Epithelial cell of prostate (primary cell): ENCODE measurements at places on chromosomes 7 and 10.

- DNase-seq = no peak
Measured at GRCh38 chr7:90446137-90446899, 23.1 kb upstream of the PTTG1IP2 start.

DNA sequence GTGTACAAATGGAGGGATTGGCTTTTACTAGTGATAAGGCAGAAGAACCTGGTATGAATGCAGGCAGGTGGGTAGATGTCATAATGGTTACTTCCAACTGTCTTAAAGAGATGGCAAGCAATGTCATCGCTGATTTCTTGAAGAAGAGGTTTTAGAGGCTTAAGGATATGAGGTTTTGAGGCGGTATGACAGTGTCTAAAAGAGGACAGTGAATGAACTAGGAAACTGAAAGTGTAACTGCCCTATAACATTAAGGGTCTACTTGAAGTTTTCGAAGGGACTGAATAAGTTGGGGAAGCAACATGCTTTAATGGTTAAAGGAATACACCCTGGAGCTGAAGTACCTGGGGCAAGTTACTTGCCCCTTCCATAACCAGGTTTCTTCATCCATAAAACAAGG is 70.9 kb downstream of the NDUFB2 start:
- no peak for DNase-seq

GRCh38 chr7:28782362-28782761 is 175.8 kb downstream of the TRIL start:
- no peak for DNase-seq

GRCh38 chr10:10785627-10786026 is 232.0 kb upstream of the CELF2 start:
- no peak for DNase-seq

GRCh38 chr10:106513352-106513771 is 651.1 kb downstream of the SORCS1 start:
- no peak for DNase-seq

GRCh38 chr10:44925224-44925623 is 14.1 kb downstream of the TMEM72 start:
- DNase-seq = no peak

DNA sequence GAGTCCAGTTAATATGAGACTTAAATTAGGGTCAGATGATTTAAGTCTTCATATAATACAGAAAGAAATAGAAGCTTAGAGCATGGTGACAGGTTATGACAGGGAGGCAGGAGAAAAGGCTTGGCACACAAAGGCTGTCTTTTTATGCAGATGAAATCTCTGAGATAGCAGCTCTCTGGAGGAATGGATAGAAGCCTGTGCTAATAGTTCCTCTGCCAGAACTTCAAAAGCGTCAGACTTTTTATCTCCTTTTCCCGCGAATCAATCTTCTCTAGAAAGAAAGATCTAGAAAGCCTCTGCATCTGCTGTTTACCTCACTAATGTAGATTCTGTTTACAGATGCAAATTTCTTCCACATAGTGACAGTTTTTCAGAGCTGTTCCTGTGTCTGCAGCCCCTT is 1106.2 kb downstream of the XPNPEP1 start:
- DNase-seq = no peak

DNA sequence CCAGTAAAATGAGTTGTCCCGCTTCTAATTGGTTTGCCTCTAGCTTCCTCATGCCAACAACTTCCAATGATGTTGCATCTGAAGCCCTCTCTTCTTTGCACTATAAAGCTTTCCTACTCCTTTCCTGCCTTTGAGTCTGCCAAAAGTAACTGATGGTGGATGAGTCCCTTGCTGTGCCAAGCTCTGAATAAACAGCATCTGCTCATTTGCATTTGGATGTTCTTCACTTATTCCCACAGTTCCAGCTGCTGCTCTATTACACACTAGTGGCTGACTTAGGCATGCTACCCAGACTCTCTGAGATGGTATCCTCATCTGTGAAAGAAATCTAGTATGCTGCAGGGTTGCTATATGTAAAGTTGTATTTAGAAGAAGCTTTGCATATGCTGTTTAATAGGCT is 24.9 kb downstream of the SFR1 start:
- DNase-seq = no peak

GRCh38 chr10:98328163-98328562 is 60.2 kb upstream of the LOXL4 start:
- DNase-seq = no peak

GRCh38 chr10:28127881-28128280 is 129.0 kb upstream of the ODAD2 start:
- no peak for DNase-seq

DNA sequence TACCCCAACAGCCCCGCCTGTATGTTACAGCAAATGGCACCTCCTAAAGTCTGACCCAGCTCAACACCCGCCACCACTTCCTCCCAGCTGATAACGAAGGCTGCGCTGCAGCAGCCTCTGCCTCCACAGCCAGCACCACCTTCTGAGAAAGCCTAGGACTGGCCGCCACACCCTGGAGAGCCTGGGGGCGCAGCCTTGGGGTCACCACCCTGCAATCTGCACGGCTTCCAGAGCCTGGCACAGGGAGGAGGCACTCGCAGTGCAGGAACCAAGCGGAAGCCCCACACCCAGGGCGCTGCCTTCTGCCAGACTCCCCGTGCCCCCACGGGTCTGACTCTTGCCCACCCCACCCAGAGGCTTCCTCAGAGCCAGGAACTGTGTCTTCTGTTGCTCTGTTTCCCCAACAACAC is 112.5 kb downstream of the MAD1L1 start:
- no peak for DNase-seq

DNA sequence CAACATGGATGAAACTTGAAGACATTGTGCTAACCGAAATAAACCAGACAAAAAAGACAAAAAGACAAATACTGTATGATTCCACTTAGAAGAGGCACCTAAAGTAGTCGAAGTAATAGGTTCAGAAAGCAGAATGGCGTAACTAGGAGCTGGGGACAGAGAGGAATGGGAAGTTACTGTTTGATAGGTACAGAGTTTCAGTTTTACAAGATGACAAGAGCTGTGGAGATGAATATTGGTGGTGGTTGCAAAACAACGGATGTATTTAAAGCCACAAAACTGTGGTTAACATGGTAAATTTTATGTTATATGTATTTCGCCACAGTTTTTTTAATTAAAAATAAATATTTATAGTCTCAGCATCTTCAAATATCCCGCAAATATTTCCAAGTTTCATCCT is 64.1 kb upstream of the DIP2C start:
- no peak for DNase-seq

DNA sequence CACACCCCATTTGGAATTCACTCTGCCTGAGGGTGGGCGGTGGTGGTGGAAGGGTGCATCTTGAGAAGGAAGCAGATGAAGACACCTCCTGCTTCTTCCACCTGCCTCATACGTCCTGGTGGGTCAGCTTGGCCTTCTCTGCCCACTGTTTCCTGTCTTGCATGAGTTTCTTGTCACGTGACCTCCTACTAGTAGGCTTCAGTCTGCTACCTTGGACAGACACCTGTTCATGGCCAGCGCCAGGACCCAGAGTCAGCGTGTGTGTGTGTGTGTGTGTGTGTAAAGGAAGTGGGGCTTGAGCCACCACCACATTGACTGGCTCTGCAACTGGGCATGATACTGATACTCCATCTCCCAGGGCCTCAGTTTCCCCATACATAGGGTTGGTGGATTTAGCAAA is 17.1 kb upstream of the VPS37D start:
- no peak for DNase-seq

- no peak for DNase-seq
Measured at GRCh38 chr7:82273886-82274285, 169.7 kb downstream of the CACNA2D1 start.

- no peak for DNase-seq
Measured at GRCh38 chr10:17850501-17850900, 41.4 kb downstream of the MRC1 start.

GRCh38 chr10:71645185-71645584 is 74.4 kb downstream of the C10orf105 start:
- DNase-seq = no peak

DNA sequence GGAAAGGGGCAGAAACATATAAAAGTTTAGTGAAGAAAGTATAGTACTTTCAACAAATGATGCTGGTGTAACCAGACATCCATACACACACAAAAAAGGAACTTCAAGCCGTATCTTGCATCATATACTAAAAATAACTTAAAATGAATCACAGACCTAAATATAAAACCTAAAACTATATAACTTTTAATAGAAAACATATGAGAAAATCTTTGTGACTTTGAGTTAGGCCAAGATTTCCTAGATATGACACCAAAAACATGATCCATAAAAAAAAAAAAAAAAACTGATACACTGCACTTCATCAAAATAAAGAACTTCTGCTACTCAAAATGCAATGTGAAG is 40.9 kb downstream of the NUDCD3 start:
- DNase-seq = no peak

GRCh38 chr7:12942609-12943008 is 255.2 kb downstream of the ARL4A start:
- DNase-seq = no peak

- DNase-seq = no peak
Measured at GRCh38 chr7:159105832-159106811, 38.5 kb downstream of the VIPR2 start.

- DNase-seq = no peak
Measured at GRCh38 chr10:42938351-42938750, 138.5 kb upstream of the RET start.

- peak; percentile 58 for DNase-seq
Measured at GRCh38 chr10:93376372-93377293, 105.5 kb downstream of the MYOF start.

GRCh38 chr7:154767142-154767541 is 235.8 kb downstream of the PAXIP1 start:
- DNase-seq = no peak

DNA sequence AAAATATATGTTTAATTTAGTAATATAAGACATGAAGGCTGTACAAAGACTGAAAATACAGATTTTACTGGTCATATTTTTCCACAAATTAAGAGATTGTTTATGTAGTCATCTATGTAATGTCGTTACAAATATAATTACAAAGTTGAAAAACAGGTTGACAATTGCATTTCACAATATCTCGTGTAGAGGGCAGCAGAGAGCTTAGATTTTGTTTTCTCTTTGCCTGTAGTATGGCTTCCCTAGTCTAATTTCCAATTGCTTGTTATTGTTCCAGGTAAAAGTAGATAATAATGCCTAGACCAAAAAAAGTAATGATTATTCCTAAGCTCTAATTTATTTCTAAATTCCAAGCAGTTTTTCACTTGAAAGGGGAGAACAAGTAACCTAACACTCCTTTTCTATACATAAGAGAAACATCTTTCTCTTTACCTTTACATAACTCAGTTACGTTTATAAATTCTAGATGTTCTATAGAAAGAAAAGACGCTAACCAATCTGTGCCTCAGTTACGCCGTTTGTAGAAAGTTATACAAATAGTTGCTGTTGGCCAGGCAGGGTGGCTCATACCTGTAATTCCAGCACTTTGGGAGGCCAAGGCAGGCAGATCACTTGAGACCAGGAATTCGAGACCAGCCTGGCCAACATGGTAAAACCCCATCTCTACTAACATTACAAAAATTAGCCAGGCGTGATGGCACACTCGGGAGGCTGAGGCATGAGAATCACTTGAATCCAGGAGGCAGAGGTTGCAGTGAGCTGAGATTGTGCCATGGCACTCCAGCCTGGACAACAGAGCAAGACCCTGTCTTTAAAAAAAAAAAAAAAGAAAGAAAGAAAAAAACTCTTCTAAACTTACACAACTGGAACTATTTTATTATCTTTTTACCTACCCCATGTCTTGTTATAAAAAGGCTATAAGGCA is 30.0 kb downstream of the NET1 start:
- no peak for DNase-seq

DNA sequence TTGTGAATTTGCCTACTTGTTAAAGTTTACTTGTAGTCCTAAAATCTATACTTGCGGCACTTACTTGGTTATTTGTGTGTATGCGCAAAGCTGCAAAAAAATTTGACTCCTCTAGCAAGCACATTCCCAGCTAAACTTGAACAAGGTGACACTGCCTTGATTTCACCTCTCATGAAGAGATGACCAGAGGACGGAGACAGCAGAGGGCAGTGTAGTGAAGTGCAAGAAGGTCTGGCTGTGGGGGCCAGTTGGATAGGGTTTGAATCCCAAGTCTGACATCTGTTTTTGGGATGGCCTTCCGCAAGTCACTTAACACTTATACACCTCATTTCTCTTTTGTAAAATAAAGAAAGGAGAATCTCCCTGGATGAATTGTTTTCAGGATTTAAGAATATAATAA is 15.7 kb downstream of the SLK start:
- DNase-seq = no peak

DNA sequence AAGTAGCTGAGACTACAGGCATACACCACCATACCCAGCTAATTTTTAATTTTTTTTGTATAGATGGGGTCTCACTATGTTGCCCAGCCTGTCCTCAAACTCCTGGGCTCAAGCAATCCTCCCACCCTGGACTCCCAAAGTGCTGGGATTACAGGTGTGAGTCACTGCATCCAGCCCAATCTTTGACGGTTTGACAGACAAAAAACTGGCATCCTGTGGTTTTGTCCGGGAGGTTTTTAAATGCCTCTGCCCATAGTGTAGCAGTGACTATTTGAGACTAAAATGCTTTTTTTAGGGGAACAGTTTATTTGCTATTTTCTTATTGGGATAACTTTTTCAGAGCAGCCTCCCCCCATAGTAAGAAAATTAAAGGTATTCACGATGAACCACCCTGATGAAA is 523.7 kb upstream of the GALNT17 start:
- DNase-seq = no peak

- no peak for DNase-seq
Measured at GRCh38 chr7:142085428-142085827, 26.1 kb upstream of the MGAM2 start.

- DNase-seq = no peak
Measured at GRCh38 chr10:688312-689120, 952 bp downstream of the DIP2C start.

GRCh38 chr10:99396471-99396870 is 34.0 kb downstream of the GOT1 start:
- no peak for DNase-seq

DNA sequence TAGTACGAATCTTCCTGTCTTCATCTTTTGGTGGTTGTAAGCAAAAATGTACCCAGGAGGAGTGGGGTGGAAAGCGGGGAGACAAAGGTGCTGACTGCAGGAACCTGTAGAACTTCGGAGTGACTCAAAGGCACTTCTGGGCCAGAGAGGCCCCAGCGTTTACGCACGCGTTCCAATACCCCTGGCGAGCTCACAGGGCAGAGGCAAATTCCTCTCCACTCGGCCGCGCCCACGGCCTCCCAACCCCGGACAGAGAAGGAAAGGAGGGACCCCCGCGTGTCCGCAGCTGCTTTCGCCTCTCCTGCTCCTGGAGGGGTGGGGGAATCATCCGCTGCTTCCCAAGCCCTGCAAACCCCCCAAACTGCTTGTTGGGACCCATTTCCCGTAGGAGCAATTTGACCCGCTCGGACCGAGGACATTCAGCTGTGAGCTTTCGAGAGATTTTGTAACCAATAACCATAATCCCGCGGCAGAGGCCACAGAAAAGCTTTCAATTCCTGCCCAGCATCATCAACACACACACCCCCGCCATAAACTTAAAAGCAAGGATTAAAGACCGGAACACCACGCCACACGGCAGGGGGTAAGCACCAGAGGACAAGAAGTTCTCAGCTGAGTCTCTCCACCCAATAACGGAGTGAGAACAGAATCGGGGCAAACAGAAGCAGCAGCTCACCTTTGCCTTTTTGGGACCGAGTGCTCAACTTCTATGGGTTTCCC is 2.3 kb downstream of the IGF2BP3 start:
- no peak for DNase-seq
